Stromal cell of bone marrow (primary cell): ENCODE measurements at places on chromosomes 7 and 10.
A peak's percentile ranks its signal among the peaks of the same experiment; 100 is the strongest.

- no peak for DNase-seq
Measured at GRCh38 chr7:88681682-88682081, 77.8 kb upstream of the ZNF804B start.

DNA sequence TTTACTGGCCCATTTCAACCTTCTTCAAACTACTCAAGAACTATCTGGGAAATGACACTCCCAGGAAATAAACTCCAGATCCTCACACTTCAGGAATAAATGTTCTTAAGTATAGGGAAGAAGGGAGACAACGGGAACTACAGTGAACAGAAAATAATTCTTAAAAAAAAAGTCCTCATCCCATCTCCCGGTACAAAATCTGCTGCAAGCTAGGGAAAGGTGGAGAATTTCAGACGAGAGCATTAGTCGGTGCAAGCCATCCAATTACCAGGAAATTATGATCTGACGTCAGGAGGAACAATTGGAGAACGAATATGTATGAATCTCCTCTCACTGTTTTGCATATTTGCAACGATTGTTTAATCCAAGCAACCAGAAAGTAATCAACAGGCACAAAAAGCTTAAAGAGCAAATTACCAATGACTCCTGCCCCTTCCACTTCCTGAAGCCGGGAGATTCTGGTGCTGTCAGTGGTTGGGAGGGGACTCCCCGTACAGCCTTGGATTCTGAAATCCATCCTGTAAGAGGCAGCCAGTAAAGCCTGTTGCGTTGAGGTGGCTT is 15.1 kb upstream of the GATA3 start:
- DNase-seq = no peak

DNA sequence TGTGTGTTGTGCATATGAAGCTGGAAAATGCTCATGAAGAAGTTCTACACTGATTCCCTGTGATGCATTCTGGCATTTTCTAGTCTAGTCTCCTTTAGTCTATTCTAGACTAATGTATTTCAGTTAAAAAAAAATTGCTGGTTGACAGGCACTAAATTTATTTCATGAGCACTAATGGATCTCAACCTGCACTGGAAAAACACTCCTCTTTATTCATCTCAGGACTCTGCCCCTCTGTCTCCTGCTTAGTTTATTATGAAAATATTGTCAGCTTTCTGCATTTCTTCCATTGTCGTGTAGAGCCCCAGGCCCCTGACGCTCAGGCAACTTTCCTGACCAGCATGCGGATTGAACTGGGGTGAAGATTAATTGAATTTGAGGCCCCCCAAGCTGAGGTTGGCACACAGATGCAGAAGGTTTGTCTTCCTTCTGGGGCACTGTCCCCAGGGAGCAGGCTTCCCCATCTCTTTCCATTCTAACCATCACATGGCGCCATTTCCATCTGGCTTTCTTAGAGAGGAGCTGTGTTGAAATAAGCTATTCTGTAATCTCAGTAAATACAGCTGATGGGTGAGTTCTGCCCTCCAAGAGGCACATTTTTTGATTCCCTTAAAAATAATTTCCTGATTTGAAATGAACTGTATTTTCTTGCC is 128.7 kb downstream of the INSYN2A start:
- no peak for DNase-seq

DNA sequence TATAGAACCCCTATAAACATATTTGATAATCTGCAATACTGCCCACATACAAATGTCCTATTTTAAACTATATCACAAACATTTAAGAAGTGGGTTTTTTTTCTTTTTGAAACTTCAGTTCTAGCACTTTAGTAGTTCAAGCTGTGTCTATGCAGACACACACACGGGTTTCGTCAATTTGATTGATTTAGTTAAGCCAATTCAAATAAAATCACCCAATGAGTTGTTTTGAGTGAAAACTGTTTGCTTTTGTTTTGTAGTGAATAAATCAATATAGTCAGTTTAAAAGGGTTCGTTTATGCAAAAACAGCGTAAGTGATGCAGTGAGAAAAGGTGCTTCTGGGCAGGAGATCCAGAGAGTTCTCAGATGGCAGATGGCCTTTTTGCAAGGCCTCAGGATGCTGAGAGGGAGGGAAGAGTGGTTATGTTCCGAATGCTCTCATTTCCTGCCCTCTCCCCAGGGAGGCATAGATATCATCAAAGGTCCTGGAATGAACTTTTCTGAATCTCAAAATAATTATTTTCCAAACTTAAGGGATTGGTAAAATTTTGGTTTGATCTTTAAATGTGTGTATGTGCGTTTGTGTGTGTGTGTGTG is 102.7 kb downstream of the AGMO start:
- peak; percentile 27 for DNase-seq

DNA sequence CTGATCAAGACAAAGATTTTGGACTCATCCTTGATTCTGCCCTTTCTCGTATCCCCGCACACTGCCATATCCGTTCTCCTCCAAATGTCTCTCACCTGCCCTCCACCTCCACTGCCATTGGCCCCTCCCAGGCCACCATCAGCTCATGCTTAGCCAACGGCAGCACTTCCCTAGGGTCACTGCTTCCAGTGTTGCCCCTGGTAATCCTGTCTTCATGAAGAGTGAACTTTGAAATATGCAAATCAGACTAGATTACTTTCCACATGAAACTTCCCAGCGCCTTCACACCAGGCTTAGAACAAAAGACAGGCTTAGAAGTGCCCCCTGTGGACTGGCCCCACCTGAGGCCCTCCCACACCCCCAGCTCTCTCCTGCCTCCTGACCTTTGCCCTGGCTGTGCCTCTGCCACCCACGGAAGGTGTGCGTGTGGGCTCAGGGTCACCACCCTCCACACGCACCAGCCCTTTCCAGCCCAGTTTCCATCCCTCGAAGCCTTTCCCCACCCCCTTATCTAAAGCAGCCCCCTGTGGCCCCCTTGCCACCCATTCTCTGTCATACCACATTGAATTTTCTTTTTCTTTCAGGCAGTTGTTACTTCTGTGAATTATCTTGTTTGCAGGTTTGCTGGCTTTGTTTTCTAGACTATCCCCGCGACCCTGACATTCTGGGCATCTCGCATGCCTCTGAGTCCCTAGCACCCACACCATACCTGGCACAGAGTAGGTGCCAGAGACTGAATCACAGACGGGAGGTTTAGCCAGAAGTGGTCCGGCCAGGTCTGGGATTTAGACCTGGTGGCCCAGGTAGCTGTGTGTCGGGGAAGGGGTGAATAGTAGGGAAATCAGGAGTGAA is 26.8 kb upstream of the C10orf53 start:
- DNase-seq = no peak

- DNase-seq = peak; percentile 22
Measured at GRCh38 chr10:100886091-100886490, 26.7 kb upstream of the SLF2 start.

GRCh38 chr10:11355592-11355991 is 255.9 kb downstream of the USP6NL start:
- no peak for DNase-seq

DNA sequence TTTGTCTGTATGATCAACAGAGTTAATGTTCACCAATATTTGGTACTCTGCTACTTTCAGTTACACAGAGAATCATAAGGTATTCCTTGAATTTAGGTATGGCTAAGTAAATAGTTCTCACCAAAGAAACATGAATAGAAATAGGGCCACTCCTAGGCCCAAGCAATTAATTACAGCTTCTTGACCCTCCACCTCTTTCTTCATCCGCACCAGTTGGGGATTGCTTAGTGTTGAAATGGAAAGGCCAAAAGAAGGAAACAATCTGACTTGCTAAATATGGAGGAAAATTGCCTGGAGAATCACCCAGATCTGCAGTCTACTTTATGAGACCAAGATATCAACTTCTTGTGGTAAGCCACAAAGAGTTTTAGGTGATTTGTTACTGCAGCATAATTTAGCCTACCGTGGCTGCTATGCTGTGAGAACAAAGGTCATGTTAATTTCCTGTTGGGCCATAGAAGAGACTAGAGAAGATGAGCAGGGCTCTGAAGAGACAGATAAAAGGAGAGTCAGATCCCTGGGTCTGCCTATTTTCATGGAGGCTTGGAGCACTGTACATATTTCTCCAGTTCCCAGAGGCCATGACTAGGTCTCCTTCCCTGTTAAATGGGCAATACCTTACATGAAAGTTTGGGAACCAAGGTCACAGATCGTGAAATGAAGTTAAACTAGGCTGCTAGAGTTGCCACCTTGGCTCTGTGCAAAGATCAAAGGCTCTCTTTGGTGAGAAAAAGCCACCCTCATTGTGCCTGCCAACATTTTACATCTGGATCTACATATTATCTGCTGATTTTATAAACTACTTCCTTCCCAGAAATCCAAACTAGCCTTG is 93.3 kb upstream of the GDF10 start:
- no peak for DNase-seq

GRCh38 chr10:58706836-58707235 is 194.2 kb downstream of the BICC1 start:
- DNase-seq = no peak
